ENCODE measurements at places on chromosomes 5 and 9. TPM values are rescaled to one million over a fixed set of nuclear protein-coding genes. Genes with fewer than 3 reads are reported as not detected.

The KIF12 gene
- not detected for total RNA-seq

- DNase-seq = no peak
- H3K27me3 ChIP-seq = no peaks in the 10 kb centered on the region
- H3K36me3 ChIP-seq = no peaks in the 10 kb centered on the region
- no peak overlapping the region for H3K4me3 ChIP-seq
Measured at GRCh38 chr5:91224456-91224855, 158.7 kb downstream of the ARRDC3 start.

DNA sequence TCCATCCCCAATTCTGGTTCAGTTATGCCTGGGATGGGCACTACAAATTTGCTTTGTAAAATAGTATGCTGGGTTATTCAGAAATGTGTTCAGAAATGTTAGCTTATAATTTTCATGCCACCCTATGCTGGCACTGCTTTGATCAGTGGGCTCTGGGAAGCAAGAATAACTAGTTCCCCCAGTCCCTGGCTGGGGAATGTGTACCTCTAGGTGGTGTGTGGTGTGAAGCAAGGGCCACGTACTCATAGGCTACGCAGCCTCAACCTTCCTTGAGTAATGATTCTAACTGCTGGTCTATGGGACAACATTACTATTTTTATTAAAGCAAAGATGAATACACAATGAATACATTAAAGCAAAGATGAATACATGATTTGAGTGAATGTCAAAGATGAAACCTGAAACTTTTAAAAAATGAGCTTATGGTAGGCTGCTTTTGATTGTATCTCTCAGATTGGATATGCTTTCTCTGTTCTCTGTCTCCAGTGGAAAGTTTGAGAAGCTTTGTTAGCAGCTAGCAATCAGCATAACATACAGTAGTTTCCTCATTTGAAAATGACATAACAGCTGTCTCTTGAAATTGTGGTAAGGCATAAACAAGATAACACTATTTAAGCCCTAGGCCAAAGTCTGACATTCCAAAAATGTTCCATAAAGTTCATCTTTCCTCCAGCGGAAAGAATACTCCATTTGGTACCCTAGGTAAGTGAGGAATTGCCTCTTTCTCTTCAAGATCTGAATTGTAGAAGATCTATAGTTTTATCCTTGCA is 174.7 kb upstream of the NFIB start:
- no peaks in the 10 kb centered on the region for H3K4me1 ChIP-seq
- no peaks in the 10 kb centered on the region for H3K27me3 ChIP-seq
- no peak for DNase-seq
- H3K36me3 ChIP-seq = no peaks in the 10 kb centered on the region

GRCh38 chr5:57768745-57769144 is 286.1 kb upstream of the ACTBL2 start:
- H3K36me3 ChIP-seq = no peaks in the 10 kb centered on the region
- no peak overlapping the region for H3K27ac ChIP-seq
- H3K4me1 ChIP-seq = no peaks in the 10 kb centered on the region
- no peak for DNase-seq
- H3K27me3 ChIP-seq = peaks cover 4% of the 10 kb centered on the region

GRCh38 chr9:117718085-117718484 is 13.9 kb downstream of the TLR4 start:
- H3K36me3 ChIP-seq = peaks cover 1% of the 10 kb centered on the region
- DNase-seq = peak; percentile 14
- peaks cover 30% of the 10 kb centered on the region for H3K27me3 ChIP-seq
- no peak overlapping the region for H3K4me3 ChIP-seq
- no peak overlapping the region for H3K27ac ChIP-seq
- peaks cover 22% of the 10 kb centered on the region for H3K4me1 ChIP-seq

The CRHBP gene
- total RNA-seq = not detected

The CNTLN gene
- 1.5 TPM for total RNA-seq

- H3K4me3 ChIP-seq = no peak overlapping the region
- no peaks in the 10 kb centered on the region for H3K27me3 ChIP-seq
- H3K36me3 ChIP-seq = no peaks in the 10 kb centered on the region
- DNase-seq = no peak
Measured at GRCh38 chr9:12930906-12931305, 156.1 kb downstream of the LURAP1L start.

- peaks cover 3% of the 10 kb centered on the region for H3K4me1 ChIP-seq
- no peak overlapping the region for H3K27ac ChIP-seq
- DNase-seq = peak; percentile 38
Measured at GRCh38 chr9:75001719-75002421, 26.2 kb downstream of the CARNMT1 start.

DNA sequence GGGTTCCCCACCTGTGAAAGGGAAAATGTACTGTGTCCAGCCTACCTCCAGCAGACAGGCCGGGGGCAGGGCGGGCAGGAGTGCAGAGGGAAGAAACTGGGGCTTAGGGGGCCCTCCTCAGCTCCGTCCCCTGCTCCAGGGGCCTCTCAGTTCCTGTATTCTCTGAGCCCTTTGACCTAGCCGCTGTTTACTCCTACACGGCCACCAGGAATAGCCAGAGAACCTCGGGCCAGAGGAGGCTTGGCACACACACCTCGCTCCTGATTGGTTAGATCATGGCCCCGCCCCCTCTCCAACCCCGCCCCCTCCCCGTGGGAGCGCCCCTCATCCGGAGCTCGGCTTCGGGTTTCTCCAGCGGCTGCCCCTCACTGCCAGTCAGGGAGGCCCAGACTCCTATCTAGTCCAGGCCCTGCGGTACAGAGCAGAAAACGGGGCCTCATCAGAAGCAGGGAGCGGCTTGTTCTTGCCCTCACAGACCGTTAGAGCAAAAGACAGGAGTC is 2.2 kb downstream of the ST6GALNAC6 start:
- H3K4me3 ChIP-seq = no peak overlapping the region
- H3K27me3 ChIP-seq = no peaks in the 10 kb centered on the region
- peaks cover 65% of the 10 kb centered on the region for H3K36me3 ChIP-seq
- H3K27ac ChIP-seq = no peak overlapping the region
- DNase-seq = no peak
- H3K4me1 ChIP-seq = peaks cover 43% of the 10 kb centered on the region

GRCh38 chr9:111870774-111871498 is 25.7 kb upstream of the UGCG start:
- H3K27ac ChIP-seq = no peak overlapping the region
- peaks cover 2% of the 10 kb centered on the region for H3K36me3 ChIP-seq
- H3K4me3 ChIP-seq = no peak overlapping the region
- H3K4me1 ChIP-seq = peaks cover 8% of the 10 kb centered on the region
- DNase-seq = peak; percentile 7

GRCh38 chr5:44795496-44795895 is 13.3 kb upstream of the MRPS30 start:
- DNase-seq = no peak
- H3K36me3 ChIP-seq = no peaks in the 10 kb centered on the region
- H3K27me3 ChIP-seq = no peaks in the 10 kb centered on the region
- peaks cover 5% of the 10 kb centered on the region for H3K4me1 ChIP-seq
- no peak overlapping the region for H3K27ac ChIP-seq

DNA sequence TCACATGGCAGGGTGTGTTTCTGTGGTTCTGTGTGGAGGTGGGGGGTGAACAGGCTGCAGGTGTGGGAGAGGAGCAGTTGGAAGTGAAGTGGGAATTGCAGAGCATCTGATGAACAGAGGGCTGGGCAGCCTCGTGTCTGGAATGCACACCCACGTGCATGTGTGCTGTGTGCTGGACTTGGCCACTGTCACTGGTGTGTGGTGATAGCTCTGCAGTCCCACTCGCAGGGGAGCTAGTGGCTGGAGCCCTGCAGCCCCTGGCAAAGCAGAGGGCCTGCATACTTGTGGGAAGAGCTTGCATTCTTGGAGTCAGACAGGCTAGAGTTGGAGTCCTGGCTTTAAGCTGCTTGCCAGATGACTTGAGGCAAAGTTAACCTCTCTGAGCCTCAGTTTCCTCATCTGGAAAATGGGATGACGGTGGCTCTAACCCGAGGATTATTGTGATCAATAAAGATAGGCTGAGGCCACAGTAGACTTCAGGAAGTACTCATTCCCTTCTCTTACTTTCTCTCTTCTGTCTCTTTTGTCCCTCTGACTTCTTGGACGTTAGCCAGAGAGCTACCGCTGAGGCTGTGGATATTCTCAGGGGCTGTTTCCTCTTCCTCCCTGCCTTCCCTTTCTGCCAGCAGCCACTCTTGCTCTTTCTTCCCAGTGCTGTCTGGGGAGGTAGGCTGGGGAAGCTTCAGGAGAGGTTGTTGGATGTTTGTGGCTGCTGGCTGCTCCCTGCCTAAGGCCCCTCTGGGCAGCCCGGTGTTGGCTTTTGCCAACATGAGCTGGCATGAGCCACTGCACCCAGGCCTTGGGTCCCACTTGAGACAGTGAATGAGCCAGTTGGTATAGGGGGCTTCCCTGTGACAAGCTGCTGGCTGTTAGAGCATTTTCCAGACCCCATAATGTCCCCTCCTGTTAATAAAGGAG is 18.3 kb downstream of the PSAT1 start:
- H3K27me3 ChIP-seq = no peaks in the 10 kb centered on the region
- H3K4me3 ChIP-seq = no peak overlapping the region
- DNase-seq = no peak
- H3K4me1 ChIP-seq = peaks cover 2% of the 10 kb centered on the region
- H3K36me3 ChIP-seq = peaks cover 66% of the 10 kb centered on the region
- H3K27ac ChIP-seq = peak overlapping the region; percentile 61

The LEAP2 gene
- total RNA-seq = 3.2 TPM

GRCh38 chr5:115941051-115941675 is 21.1 kb upstream of the LVRN start:
- peaks cover 4% of the 10 kb centered on the region for H3K27me3 ChIP-seq
- H3K4me1 ChIP-seq = no peaks in the 10 kb centered on the region
- no peaks in the 10 kb centered on the region for H3K36me3 ChIP-seq

The KLF4 gene
- total RNA-seq = 0.42 TPM

- H3K4me3 ChIP-seq = no peak overlapping the region
- H3K27ac ChIP-seq = no peak overlapping the region
- H3K36me3 ChIP-seq = no peaks in the 10 kb centered on the region
- H3K4me1 ChIP-seq = no peaks in the 10 kb centered on the region
- DNase-seq = no peak
Measured at GRCh38 chr9:38017149-38017884, 51.7 kb downstream of the SHB start.

GRCh38 chr9:133461975-133462374 is 2.2 kb downstream of the CACFD1 start:
- no peak overlapping the region for H3K4me3 ChIP-seq
- H3K36me3 ChIP-seq = no peaks in the 10 kb centered on the region
- no peak overlapping the region for H3K27ac ChIP-seq
- peaks cover 2% of the 10 kb centered on the region for H3K4me1 ChIP-seq
- no peak for DNase-seq

GRCh38 chr5:80318212-80318611 is 1.6 kb upstream of the SPZ1 start:
- peaks cover 19% of the 10 kb centered on the region for H3K27me3 ChIP-seq
- H3K4me3 ChIP-seq = no peak overlapping the region
- DNase-seq = no peak
- no peaks in the 10 kb centered on the region for H3K4me1 ChIP-seq

The PLEKHG4B gene
- 0.10 TPM for total RNA-seq

- H3K36me3 ChIP-seq = no peaks in the 10 kb centered on the region
- H3K27ac ChIP-seq = no peak overlapping the region
- H3K4me3 ChIP-seq = no peak overlapping the region
- peaks cover 4% of the 10 kb centered on the region for H3K27me3 ChIP-seq
Measured at GRCh38 chr5:33753704-33754103, 138.1 kb downstream of the ADAMTS12 start.

The GRIN3A gene
- total RNA-seq = not detected

The EQTN gene
- not detected for total RNA-seq

GRCh38 chr9:137620581-137620980 is 1.8 kb downstream of the EHMT1 start:
- H3K4me1 ChIP-seq = peaks cover 52% of the 10 kb centered on the region
- no peak for DNase-seq
- peaks cover 29% of the 10 kb centered on the region for H3K36me3 ChIP-seq

The MLANA gene
- total RNA-seq = not detected

DNA sequence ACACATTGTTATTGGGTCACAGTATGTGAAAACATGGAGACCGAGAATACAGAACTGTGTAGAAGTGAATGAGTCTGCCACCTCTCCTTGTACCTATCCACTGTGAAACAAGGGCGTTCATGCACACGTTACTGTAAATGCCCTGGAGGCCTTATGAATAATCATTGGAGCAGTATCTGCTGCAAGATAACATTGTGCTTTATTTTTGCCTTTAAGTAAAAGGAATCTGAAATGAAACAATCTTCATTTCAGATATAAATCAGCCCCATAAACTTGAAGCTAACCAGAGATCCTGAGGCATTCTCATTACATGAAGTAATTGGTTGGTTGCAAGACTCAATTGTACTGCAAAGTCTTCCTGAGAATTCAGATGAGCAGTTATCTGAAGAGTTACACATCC is 419.6 kb downstream of the KDM4C start:
- no peak for DNase-seq
- H3K4me3 ChIP-seq = no peak overlapping the region
- H3K27me3 ChIP-seq = no peaks in the 10 kb centered on the region
- H3K27ac ChIP-seq = no peak overlapping the region

The DBH gene
- total RNA-seq = not detected

GRCh38 chr9:122180633-122181032 is 20.9 kb downstream of the MORN5 start:
- H3K27ac ChIP-seq = no peak overlapping the region
- DNase-seq = no peak
- no peaks in the 10 kb centered on the region for H3K4me1 ChIP-seq

The CAMLG gene
- total RNA-seq = 20.6 TPM

The PCDHB7 gene
- total RNA-seq = not detected

The ANXA2R gene
- 29.5 TPM for total RNA-seq

GRCh38 chr5:133754575-133755169 is 142.3 kb upstream of the FSTL4 start:
- peaks cover 22% of the 10 kb centered on the region for H3K27me3 ChIP-seq
- H3K36me3 ChIP-seq = no peaks in the 10 kb centered on the region
- no peaks in the 10 kb centered on the region for H3K4me1 ChIP-seq
- H3K4me3 ChIP-seq = no peak overlapping the region
- peak; percentile 17 for DNase-seq

The GABRA6 gene
- not detected for total RNA-seq

The SOX30 gene
- not detected for total RNA-seq

The SHOC1 gene
- total RNA-seq = not detected

DNA sequence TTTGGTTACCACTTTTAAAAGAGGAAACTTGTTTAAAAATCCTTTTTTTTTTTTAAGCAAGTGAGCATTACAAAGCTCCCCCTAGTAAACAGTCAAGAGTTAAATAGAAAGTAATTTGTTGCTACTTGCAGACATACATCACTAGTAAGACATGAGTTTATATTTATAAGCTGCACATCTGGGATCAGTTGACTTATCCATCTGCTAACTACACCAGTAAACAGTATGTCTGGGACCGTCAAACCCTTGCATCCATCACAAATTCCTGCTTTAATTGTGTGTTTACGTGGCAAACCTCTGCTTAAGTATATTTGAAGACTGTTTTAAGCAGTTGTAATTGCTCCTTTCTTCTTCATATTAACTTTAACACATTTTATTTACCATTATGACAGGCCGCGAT is 146.8 kb downstream of the EBF1 start:
- no peak overlapping the region for H3K27ac ChIP-seq
- no peaks in the 10 kb centered on the region for H3K36me3 ChIP-seq
- no peak for DNase-seq
- no peak overlapping the region for H3K4me3 ChIP-seq

GRCh38 chr5:56848206-56848605 is 32.9 kb downstream of the MAP3K1 start:
- no peak for DNase-seq
- no peaks in the 10 kb centered on the region for H3K27me3 ChIP-seq

The PCDHGB2 gene
- 0.10 TPM for total RNA-seq

GRCh38 chr5:127418974-127419682 is 98.3 kb upstream of the PRRC1 start:
- no peak for DNase-seq
- H3K27ac ChIP-seq = no peak overlapping the region
- H3K4me3 ChIP-seq = no peak overlapping the region

The DAB2 gene
- total RNA-seq = not detected
